Dorsolateral prefrontal cortex (tissue), 122 donors: ENCODE measurements at places on chromosomes 5 and 9.

DNA sequence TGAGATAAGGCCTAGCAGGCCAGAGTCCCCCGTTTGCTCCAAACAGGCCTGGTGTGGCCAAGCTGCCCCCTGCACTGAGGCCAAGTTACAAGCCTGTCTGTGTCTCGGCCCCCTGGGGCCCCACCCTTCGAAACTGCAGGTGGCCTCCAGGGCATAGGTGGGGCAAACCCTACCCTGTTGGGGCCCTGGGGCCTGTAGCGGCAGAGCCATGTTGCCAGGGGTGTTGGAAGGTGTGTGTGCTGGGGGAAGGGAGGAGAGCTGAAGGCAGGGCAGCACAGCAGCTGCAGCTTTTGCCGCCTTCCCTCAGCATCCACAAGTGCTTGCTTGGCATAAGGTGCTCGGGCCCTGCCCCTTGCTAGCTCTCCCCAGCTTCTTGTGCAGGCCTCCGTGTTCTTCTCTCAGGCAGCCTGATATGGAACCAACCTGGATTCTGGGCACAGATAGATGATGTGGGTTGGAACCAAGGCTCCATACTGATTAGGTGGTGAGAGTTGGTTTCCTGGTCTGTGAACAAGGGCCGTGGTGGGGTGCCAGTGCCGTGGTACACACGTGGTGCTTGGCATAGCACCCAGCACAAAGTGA is 12.7 kb downstream of the IRF1 start:
- DNase-seq, result no peak

DNA sequence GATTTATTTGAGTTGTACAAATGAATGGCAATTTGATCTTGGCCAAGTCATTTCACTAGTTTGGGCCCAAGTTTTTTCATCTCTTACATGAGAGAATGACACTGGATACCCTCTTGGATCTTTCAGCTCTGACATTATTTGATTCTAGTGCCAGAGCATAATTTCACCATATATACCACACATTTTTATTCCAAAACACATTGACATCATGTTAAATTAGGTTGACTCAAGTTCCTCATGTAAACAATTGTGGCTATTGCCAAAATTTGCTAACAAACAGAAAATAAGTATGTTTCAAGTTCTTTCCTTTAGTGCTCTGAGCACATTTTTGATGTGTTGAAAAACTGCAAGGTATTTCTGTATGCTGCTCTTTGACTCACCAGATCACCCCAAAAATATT is 375.8 kb downstream of the ZNF608 start:
- no peak for DNase-seq

DNA sequence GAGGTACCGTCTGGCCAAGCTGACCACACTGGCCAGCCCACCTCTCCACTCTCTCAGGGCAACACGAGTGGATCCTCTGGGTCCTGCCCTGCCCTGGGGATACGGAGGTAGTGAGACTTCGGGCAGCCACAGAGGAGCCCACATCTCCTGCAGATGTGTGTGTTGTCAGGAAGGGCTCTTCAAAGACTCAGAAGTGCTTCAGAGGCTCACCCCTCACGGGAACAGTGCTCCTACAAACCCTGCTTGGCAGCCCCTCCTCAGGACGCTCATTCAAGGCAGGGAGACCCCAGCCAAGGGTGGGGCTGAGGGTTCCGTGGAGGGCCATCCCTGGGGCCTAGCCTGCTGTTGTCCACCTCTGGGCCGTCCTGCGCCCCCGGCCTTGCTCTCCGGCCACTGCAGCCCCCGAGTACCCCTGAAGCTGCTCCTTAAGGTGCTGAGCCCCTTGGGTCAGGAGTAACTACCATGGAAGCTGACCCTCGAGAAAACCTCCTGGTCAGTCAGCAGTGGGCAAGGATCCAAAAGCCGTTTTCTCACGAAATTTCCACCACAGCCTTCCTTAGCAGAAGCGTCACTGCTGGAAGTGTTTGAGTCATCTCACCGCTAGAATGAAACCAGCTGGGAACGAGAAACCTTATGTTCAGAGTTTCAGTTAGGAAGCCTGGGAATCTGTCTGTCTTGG is 23.2 kb upstream of the LRRC14B start:
- DNase-seq, result no peak

- no peak for DNase-seq
Observed at GRCh38 chr5:176180781-176181180, 57.4 kb upstream of the SIMC1 start.

GRCh38 chr9:131690462-131690861 is 49.4 kb downstream of the RAPGEF1 start:
- DNase-seq, result no peak

DNA sequence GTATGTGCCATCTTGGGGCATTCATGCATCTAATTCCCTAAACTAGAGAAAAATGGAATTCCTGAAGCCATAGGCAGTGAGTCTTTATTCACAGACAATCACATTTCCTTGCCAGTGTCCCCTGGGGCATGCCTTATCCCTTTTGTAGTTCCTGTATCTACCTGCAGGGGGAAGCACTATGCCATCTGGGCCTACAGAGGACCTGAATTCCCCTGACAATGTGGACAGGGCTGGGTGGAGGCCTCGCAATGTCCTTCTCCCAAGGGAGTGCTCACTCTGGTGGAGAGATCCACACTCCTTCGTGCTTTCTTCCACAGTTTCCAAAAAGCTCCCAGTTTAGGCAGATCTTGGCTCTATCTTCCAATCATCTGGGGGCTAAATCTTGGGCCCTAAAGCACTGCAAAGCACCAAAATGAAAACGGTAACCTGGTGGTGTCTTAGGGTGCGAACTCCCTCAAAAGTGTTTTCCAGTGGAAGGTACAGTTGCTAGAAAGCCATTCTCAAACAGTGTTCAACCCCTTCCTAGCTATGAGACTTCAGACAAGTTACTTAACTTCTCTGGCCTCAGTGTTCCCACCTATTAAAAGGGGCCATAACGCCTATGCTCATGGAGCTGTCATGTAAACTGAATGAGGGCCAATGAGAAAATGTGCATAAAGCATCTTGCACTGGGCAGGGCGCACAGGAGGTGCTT is 17.5 kb downstream of the WHRN start:
- DNase-seq, result peak; percentile 14

- DNase-seq, result no peak
Observed at GRCh38 chr9:110820381-110820780, 151.8 kb downstream of the MUSK start.
